Activated B cell treated with CpG ODN at 0.5 μM for 24 hours (primary cell): ENCODE measurements at places on chromosomes 6 and 20. TPM values are rescaled to one million over a fixed set of nuclear protein-coding genes. Genes with fewer than 3 reads are reported as not detected.

The IMPG1 gene
- not detected in 2 replicates for total RNA-seq

DNA sequence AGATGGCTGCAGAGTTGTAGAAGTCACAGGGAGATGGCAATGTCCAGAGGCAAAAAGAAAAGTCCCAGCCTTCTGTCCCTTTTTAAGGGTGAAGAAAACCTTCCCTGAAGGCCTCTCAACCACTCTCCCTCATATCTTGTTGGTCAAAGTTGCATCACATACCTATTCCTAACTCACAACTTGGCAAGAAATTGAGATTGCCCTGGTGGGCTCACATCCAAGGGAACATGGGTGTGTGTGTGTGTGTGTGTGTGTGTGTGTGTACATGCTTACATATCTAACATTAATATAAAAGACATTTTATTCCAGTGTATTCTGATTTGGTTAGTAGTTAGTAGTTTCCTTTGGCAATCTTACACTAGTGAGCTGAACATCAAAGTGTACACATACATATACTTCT is 144.3 kb upstream of the SALL4 start:
- no peak for DNase-seq

DNA sequence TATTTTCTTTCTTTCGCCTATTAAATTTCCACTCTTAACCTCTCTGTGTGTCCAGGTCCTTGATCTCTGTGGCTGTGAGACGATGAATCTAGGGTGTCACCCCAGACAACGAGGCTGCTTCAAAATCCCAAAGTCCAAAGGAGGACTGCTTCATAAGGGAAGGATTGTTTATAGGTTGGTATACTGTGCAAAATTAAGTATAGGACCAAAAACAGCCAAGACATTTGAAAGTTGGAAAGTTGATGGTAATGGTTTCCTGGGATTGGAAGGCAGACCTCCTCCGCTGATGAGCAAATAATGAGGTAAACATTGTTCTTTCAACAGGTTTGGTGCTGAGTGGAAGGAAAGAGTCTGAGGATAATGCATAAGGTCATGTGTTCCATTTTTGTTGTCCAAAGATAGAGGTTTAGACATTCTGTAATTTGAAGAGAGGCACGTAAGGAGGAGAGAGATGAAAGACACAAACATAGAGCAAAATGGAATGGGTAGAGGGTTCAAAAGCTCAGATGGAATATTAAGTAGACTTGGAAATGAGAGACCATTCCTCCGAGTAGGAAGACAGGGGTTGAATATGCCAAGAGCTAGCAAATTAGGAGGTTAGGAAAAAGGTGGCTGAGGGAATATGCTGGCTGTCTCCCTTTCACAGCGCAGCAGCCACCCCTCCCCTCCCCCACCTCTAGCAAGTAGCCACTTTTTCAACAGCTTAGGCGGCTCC is 24.8 kb downstream of the ZNF311 start:
- DNase-seq: no peak

DNA sequence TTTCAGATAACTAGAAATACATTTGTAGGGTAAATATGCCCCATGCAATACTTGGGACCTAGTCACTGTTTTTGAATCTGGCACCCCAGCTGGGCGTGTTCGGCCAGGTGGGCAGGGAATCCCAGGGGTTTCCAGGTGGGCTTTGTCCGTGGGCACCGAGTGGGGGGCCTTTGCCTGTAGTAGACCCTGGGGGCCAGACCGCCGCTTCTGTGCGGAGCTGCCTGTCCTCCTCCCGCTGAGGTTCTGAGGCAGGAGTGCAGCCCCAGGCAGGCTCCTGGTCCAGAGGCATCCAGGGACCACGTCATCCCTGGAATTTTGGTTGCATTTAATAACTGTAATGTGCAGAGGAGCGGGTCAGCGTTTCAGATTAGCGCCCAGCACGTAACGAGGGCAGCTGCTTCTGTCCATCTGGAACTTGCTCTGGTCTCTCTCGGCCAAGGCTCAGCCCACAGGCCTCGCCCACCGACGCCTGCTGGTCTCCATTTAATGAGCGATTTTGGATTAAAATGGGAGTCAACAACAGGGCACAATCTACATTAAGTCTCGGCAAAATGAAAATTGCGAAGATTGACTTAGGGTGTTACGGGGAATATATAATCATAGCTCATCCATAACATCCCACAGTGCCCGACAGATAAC is 12.8 kb downstream of the BHLHE23 start:
- no peak for DNase-seq

The MRPL14 gene
- total RNA-seq: 40.5 and 45.5 TPM in 2 replicates

DNA sequence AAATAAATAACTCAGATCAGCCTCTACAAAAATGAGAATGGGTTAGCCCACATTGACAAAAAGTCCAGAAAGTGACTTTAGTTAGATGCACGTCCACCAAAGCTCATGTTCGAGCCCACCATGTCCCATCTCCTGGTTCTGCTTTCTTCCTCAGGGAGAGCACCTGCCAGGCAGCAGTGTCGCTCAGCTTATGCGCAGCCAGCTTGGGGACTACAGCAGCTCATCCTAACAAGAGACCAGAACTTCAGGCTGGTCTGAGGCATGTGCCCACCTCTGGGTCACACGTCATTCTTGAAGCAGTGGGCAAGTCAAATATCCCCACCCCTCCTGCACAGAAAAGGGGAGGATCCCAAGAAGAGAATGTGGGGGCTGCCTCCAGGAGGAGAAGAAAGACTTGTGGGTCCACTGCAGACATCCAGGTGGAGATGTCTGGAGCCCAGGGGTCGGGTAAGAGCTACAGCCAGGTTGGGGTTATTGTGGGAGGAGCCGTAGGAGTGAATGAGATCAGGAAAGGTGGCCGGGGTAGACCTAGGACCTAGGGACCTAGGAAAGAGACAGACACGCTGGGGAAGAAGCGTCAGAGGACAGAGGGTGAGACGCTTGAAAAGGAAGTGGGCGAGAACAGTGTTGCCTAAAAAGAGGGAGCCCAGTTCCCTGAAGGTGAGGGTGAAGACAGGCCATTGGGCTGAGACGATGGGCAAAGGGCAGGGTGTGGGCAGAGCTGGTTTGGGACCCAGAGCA is 52.5 kb downstream of the SSR1 start:
- no peak for DNase-seq

The FAXC gene
- not detected in 2 replicates for total RNA-seq

DNA sequence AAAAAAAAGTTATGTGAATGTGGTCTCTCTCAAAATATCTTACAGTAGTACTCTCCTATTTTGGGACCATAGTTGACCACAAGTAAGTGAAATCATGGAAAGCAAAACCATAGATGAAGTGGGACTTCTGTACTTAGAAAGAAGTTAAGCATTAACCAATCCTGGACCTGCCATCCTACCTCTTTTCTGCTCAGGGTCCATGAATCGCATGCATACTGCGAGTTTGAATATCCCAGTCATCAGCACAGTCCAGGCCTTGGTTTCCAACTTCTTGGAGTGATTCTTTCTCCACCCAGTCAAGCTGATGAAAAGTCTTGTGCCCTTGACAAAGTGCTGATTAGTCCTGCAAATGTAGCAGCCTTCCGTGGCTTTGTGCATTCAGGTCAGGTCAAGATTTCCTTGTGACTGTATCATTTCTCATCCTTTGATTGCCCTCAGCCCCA is 46.0 kb downstream of the RNF217 start:
- no peak for DNase-seq

- DNase-seq: no peak
Observed at GRCh38 chr6:37594895-37595294, 95.2 kb upstream of the CCDC167 start.

DNA sequence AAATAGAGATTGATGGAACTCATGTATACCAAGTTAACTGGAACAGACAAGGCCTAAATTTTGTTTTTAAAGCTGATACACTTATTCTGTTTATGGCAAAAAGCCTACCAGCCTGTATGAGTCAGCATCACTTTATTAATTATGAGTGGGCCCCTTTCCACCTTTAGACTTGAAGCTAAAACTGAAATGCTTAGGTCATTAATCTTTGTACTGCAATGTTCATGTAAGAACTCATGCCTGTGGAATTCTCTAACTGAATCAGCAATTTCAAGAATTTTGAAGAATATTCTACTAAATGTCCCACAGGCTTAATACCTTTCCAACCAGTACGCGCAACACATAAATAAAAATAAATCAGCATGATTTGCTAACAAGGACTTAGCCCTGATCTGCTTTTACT is 140.2 kb upstream of the PHACTR1 start:
- no peak for DNase-seq

GRCh38 chr6:142537612-142538478 is 236.0 kb downstream of the ADGRG6 start:
- DNase-seq: no peak

- no peak for DNase-seq
Observed at GRCh38 chr20:41371371-41371770, 4.8 kb upstream of the EMILIN3 start.

DNA sequence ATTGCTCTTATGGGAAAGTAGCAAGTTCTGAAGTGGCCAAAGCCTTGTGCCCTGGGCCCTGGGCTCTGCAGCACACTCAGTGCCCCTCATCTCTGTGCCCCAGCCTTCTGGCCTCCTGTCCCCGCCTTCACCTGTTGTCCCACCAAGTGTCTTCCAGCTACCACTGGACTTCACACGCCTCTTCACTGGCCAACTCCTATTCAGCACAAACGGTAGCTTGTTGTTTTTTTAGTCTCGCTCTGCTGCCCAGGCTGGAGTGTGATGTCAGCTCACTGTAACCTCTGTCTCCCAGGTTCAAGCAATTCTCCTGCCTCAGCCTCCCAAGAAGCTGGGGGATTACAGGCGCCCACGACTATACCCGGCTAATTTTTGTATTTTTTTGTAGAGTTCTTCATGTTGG is 4.8 kb downstream of the CCHCR1 start:
- no peak for DNase-seq

The RFX6 gene
- not detected in 2 replicates for total RNA-seq

DNA sequence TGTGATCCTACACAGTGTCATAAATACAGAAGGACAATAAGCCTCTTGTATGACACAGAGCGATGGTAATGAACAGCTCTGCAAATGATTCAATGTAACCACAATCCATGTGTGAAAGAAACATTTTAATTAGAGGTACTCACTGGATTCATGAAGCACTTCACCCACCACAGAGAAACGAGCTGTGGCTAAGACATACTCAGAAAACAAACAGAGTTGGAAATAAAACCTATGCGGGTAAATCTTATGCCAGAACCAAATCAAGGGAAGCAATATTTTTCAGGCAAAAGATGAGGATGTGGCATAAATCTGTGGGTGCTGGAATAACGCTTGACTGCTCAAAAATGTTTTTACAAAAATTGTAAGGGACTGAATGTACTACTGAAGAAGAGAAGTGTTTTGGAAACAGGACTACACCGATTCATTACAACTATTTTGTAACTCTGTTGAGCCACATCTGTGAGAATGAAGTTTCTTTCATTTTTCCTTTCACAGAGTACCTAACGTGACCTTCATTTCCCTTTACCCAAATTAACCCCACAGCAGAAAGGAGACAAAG is 112.1 kb downstream of the WDR27 start:
- no peak for DNase-seq

- no peak for DNase-seq
Observed at GRCh38 chr6:62652692-62653328, 366.8 kb upstream of the KHDRBS2 start.

DNA sequence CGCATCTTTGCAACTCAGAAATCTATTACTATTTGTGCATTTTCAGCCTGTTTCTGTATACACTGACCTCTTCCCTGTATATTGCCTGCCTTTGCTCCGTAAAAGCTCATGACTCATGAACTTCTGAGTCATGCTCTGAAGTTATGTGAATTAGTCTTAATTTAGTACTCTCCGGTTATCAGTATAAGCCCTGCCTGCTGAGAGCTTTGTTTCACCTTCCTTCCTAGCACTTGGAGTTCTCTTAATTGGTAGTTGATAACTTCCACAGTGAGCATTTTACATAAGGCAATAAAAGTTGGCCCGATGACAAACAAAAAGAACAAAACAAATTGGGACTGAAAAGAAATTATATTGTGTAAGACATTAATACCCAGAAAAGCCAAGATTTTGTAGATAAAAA is 231.4 kb downstream of the GJA1 start:
- no peak for DNase-seq

GRCh38 chr6:170211404-170212025 is 79.4 kb downstream of the DLL1 start:
- DNase-seq: no peak

- no peak for DNase-seq
Observed at GRCh38 chr6:24537771-24538385, 43.1 kb downstream of the ALDH5A1 start.

- no peak for DNase-seq
Observed at GRCh38 chr6:152049502-152049901, 242.0 kb downstream of the ESR1 start.

The CCDC167 gene
- total RNA-seq: 18.4 and 25.9 TPM in 2 replicates

- DNase-seq: no peak
Observed at GRCh38 chr20:11217326-11218172, 543.8 kb upstream of the JAG1 start.

GRCh38 chr6:16669227-16669626 is 92.0 kb downstream of the ATXN1 start:
- DNase-seq: no peak

The NFATC2 gene
- total RNA-seq: 41.2 and 46.0 TPM in 2 replicates

DNA sequence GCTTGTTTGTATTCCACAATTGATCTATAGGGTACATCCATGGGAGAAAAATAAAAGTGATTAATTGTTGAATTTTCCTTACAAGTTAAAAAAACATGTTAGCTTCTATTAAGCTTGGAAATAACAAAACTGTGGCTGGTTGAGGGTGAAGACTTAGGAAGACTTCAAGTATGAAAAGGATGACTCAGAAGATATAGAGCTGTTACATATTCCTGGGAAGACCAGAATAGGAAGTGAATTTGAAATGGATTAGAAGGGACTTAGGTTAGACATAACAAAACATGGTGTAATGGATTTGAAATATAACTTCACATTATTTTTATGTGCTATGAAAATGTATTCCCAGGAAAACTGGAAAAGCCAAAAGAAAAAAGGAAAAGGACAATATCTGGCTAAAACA is 732.2 kb downstream of the HDGFL1 start:
- DNase-seq: no peak
